Hematopoietic multipotent progenitor cell treated with erythropoietin and hydrocortisone succinate and interleukin-3 and kit ligand, for 4 days (in vitro differentiated cells): ENCODE measurements at places on chromosomes 11 and 22.

- no peak for DNase-seq
These were observed 24.4 kb downstream of the OR8B12 start for GRCh38 chr11:124518989-124519451.

GRCh38 chr11:1938343-1939005, 8.7 kb upstream of the MRPL23 start:
- no peak for DNase-seq

DNA sequence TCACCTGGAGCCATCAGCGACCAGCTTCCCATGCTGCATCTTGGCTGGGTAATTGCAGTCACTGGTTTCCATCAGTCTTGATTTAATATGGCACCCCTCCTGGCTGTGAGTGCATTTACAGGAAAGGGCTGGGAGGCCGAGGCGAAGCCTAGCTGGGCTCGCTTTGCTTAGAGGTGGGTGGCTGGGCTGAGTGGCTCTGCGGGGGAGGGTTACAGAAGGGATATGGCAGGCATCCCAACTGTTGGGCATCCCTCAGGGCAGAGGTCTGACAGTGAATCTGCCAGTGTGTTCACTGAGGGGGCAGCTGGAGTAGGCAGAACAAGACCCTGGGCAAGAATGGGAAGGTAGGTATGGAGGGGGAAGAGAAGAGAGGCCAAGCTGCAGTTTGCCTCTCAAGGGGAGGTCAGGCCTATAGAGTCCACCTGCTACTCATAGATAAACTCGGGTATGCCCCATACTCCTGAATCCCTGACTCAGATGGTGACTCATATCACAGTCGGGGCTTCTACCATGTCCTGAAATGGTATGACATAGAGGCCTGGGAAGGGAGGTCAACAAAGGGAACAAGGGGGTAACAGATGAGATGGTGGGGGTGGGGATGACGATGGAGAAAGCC, 77.5 kb upstream of the PHOX2A start:
- DNase-seq: peak; percentile 29

GRCh38 chr22:48531761-48532435, 1295.8 kb downstream of the BRD1 start:
- no peak for DNase-seq

DNA sequence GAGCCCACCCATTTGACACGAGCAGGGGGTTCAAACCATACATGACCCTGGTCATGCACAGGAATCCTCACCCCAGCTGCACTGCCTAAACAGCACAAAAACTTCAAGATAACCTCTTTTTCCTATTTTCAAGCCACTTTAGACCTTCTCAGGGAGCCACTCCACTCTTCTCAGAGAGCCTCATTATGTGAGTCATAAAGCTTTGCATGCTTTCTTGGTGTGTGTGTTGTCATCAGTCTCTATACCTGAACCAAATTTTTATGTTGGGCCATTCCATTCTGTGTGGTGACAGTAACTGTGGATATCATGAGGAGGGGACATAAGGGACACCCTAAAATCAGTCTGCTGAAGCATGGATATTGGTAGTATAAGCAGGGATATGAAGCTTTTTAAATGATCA, 769.5 kb upstream of the API5 start:
- DNase-seq: no peak

GRCh38 chr22:17376950-17377349, 7.7 kb downstream of the CECR2 start:
- DNase-seq: no peak

DNA sequence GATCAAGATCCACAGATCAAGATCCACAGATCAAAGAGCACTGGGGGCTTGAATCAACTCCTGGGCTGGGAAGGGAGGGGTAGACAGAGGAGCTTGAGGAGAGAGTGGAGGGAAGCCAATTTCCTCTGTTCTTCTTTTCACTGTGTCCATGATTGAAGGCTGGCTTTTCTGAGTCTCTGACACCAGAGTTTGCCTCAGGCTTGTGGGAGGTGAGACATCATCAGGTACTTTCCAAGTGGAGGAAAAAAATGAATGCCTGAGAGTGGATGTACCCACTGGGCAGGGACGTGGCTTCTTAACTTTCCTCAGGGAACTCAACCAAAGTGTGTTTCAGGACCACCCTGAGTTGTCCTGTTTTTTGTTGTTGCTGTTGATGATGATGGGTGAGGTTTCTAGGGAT, 11.0 kb upstream of the HEPHL1 start:
- no peak for DNase-seq

- DNase-seq: no peak
These were observed 86.8 kb upstream of the CHORDC1 start for GRCh38 chr11:90309693-90310092.

- DNase-seq: no peak
These were observed 169.0 kb upstream of the GRK3 start for GRCh38 chr22:25395468-25395867.

DNA sequence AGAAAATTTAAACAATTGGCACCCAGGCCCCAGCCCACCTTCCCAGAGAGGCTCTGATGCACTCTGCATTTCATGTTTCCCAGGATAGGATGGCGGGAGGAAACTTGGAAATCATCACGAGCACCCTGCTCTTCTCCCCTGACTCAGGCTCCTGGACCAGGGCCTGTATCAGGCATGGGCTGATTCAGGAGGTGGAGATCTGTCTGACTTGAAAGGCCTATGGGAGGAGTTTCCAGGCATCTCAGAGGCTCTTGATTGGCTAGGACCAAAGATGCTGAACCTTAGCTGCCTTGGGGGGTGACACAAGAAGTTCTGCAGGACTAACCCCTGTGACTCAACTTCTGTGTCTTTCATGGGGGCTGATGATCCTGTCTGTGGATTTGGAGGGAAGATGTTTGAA, 106.2 kb downstream of the PKNOX2 start:
- DNase-seq: no peak

- no peak for DNase-seq
These were observed 2.8 kb upstream of the KCNJ5 start for GRCh38 chr11:128888034-128888985.

DNA sequence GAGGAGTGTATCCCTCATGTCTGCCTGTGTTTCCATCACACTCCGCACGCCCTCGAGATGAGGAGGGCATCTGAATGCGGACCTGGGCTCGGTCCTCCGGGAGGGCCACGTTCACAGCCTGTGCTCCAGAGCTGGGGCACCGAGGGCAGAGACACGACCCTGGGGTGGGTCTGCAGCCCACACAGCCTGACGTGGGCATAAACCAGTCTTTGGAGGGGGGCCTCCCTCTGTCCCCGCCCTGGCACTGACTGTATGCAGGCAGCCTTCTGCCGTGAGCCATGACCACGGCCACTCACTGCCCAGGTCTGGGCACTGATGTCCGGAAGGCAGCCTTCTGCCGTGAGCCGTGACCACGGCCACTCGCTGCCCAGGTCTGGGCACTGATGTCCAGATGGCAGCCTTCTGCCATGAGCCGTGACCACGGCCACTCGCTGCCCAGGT, 1425.1 kb downstream of the BRD1 start:
- DNase-seq: no peak

GRCh38 chr22:22893891-22894739, 6.5 kb downstream of the IGLL5 start:
- no peak for DNase-seq

DNA sequence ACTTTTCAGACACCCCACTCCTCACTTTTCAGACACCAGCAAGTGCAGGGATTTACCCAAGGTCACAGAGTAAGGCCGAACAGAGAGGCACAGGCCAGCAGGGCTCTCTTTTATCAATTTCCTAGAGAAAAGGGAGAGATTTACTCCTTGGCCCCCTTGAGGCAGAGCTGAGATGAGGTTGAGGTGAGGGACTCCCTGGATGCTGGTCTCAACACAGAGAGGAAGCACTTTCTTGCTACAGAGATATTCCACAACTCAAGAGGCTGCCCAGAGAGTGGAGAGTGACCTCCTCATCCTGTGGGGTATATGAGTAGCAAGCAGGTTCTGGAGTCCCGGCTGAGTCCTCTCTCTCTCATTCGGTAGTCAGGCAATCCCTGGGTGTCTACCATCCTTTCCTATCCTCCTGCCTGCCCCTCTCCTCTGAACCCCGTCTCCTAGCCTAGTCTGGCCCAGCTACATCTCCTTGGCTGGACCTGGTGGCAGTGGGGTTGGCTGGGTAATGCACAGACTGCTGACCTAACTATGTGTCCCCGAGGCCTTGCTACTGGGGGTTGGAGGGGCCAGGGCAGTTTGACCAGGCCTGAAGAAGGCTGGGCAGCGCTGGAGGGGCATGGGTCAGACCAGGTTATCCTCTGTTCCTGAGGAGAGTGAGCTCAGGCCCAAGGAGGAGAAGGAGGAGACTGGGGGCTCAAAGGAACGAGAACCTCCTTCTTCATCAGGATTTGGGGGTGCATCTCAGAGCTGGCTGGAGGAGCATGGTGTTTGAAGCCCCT, 1.8 kb upstream of the ARHGEF17 start:
- peak; percentile 45 for DNase-seq

DNA sequence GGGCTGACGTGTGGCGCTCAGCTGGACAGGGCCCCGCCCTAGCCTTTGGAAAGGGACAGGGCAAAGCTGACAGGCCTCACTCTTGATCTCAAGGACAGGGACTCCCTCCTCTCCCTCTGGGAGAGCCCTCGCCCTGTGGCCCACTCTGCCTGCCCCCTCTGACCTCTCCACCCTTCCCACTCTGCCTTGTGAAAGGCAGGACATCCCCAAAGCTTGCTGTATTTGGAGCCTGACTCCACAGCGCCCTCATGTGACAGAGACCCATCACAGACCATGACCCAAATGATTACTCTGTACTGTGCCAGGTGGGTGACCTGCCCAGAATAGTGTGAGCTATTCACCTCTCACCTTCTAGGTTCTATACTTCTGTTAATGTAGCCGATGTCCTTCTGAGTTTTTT, 18.8 kb downstream of the P2RY2 start:
- DNase-seq: peak; percentile 74

- DNase-seq: no peak
These were observed 43.4 kb downstream of the PISD start for GRCh38 chr22:31618471-31619176.

DNA sequence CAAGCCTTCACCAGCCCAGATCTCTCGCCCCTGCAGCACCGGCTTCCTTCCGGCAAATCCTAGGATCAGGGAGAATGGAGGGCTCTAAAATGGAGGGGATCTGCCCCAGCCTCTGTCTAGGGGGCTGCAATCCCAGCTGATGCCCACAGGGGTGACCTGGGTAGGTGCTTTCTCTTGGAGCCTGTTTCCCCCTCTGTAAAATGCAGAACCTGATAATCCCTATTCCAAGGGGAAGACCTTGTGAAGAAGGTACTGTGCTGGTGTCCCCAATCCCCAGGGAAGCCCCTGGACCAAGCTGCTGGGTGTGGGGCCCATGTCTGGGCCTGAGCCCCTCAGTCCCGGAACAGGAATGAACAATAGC, 2.8 kb downstream of the EMID1 start:
- DNase-seq: peak; percentile 58

- DNase-seq: no peak
These were observed 18.2 kb upstream of the OR6A2 start for GRCh38 chr11:6817694-6818093.

GRCh38 chr11:31236143-31236542, 133.4 kb downstream of the DCDC1 start:
- peak; percentile 52 for DNase-seq

DNA sequence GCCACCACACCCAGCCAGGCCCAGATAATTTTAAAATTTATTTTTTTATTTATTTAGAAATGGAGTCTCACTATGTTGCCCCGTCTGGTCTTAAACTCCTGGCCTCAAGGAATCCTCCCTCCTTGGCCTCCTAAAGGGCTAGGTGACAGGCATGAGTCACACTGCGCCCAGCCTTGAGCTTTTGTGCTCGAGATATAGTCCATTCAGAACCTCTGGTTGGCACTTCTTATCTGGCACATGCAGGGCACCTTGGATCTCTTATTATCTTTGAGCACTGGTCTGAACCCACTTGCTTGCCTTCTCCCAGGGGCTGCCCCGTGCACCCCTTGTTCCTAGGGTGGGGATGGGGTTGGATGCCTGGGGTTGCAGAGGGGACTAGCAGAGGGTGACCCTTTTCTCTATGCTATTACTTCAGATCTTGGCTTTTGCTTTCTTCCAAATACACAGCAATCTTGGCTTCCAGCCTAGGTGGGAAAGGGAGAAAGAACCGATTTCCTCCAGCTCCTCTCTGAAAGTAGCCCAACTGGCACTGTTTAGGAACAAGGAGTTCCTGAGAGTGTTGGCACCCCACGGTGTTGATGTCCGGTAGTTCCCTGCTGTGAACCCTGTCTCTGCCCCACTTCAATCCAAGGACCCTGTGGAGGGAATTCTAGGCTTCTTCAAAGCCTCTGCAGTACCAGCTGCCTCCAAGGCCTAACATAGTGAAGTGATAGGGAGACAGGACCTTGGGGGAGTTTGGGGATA, 1.3 kb upstream of the SLC3A2 start:
- DNase-seq: peak; percentile 86

- no peak for DNase-seq
These were observed 8.0 kb downstream of the MYO7A start for GRCh38 chr11:77136074-77136473.

- peak; percentile 38 for DNase-seq
These were observed 3.1 kb upstream of the ADORA2A start for GRCh38 chr22:24424001-24424900.

GRCh38 chr11:116255321-116255953, 517.4 kb downstream of the BUD13 start:
- DNase-seq: no peak

DNA sequence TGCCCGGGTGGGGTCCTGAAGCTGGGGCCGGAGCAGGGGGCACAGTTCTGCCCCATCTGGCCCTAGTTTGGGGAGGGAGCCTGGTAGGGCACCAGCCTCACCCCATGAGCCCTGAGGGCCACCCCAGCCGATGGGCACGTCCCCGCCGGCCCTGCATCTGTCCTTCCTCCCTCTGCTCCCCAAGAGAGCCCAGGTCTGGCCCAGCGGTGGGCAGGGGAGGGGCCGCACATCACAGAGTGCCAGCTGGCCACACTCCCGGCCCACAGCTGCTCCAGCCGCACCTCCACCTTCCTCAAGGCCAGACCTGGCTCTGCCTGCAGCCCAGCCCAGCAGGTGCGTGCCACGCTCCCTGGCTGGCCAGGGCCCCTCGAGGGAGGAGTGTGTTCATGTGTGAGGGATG, 21.6 kb downstream of the BRSK2 start:
- no peak for DNase-seq

DNA sequence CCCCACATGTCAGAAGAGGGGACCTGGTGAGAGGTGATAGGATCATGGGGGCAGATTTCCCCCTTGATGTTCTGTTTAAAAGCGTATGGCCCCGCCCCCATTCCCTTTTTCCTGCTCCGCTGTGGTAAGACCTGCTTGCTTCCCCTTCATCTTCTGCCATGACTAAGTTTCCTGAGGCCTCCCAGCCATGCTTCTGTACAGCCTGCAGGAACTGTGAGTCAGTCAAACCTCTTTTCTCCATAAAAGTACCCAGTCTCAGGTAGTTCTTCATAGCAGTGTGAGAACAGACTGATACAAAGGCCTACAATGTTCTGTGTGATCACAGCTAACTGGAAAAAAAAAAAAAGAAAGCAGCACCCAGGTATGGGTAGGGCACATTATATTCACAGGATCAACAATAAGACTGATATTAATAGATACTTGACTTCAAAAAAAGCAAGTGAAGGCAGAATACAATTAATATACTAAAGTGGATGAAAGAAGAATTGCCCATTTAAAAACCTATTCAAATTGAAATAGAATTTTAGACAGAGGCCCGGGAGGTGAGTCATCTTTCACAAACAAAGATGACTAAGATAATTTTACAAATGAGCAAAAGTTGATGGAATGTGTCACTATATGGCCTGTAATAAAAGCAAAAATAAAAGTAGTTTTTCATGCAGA, 1.7 kb upstream of the OR52K1 start:
- no peak for DNase-seq

- DNase-seq: no peak
These were observed 10.8 kb downstream of the BLID start for GRCh38 chr11:122105044-122105758.

GRCh38 chr11:94885133-94885532, 88.2 kb downstream of the CWC15 start:
- DNase-seq: no peak
